Glomerular endothelial cell (primary cell): ENCODE measurements at places on chromosomes 5 and 9. TPM values are rescaled to one million over a fixed set of nuclear protein-coding genes. Genes with fewer than 3 reads are reported as not detected.

Gene DRD1
- not detected in 2 replicates for total RNA-seq

Gene ZNF618
- total RNA-seq: 20.7 and 34.2 TPM in 2 replicates

Gene TAF1L
- under 0.01 TPM in 1 of 2 replicates, not detected in the other for total RNA-seq

Gene TMEM232
- 0.41 TPM in 1 of 2 replicates, not detected in the other for total RNA-seq

Gene SLC45A2
- total RNA-seq: not detected in 2 replicates

Gene FABP6
- total RNA-seq: 0.35 TPM in 1 of 2 replicates, not detected in the other
